Activated CD4-positive, alpha-beta T cell treated with anti-CD3 and anti-CD28 coated beads for 36 hours (primary cell): ENCODE measurements at places on chromosomes 1 and 21. TPM values are rescaled to one million over a fixed set of nuclear protein-coding genes. Genes with fewer than 3 reads are reported as not detected.

CASZ1 gene
- total RNA-seq = 3.7 TPM

PCP4 gene
- total RNA-seq = not detected

NOL9 gene
- total RNA-seq = 37.4 TPM

MRPL24 gene
- total RNA-seq = 81.9 TPM

MROH9 gene
- total RNA-seq = not detected

CSF3R gene
- 0.33 TPM for total RNA-seq

SIPA1L2 gene
- total RNA-seq = 3.7 TPM

RGS13 gene
- not detected for total RNA-seq

GPR89B gene
- total RNA-seq = 21.1 TPM

ARTN gene
- total RNA-seq = 0.48 TPM

ARHGAP30 gene
- total RNA-seq = 125 TPM

GUCA2B gene
- not detected for total RNA-seq

AMY2A gene
- total RNA-seq = not detected

CD53 gene
- 244 TPM for total RNA-seq

FOXD2 gene
- total RNA-seq = 0.07 TPM

TMEM52 gene
- total RNA-seq = 0.88 TPM

RAD54L gene
- total RNA-seq = 64.2 TPM

SARS1 gene
- total RNA-seq = 224 TPM

GNG4 gene
- total RNA-seq = 0.98 TPM

UMODL1 gene
- not detected for total RNA-seq

L1TD1 gene
- 0.09 TPM for total RNA-seq

TTLL10 gene
- not detected for total RNA-seq

TAGLN2 gene
- total RNA-seq = 495 TPM

AMY1A gene
- total RNA-seq = not detected

CALML6 gene
- total RNA-seq = 0.81 TPM

LY9 gene
- 11.0 TPM for total RNA-seq

COPA gene
- 125 TPM for total RNA-seq

TOMM40L gene
- 12.3 TPM for total RNA-seq

MEX3A gene
- 0.48 TPM for total RNA-seq

TNFRSF25 gene
- total RNA-seq = 57.3 TPM

GJA9 gene
- not detected for total RNA-seq

OR2T11 gene
- total RNA-seq = not detected

LCE1F gene
- not detected for total RNA-seq

KRTAP10-1 gene
- not detected for total RNA-seq

KRTAP12-2 gene
- total RNA-seq = not detected

CRP gene
- total RNA-seq = not detected

FCRL5 gene
- total RNA-seq = not detected

IFFO2 gene
- 48.3 TPM for total RNA-seq

KPRP gene
- total RNA-seq = not detected

SPRR3 gene
- not detected for total RNA-seq

RXFP4 gene
- not detected for total RNA-seq

CHI3L1 gene
- 0.18 TPM for total RNA-seq

FLG gene
- total RNA-seq = not detected

OR14K1 gene
- total RNA-seq = not detected

BSND gene
- total RNA-seq = not detected

RBM11 gene
- 5.1 TPM for total RNA-seq

GPR37L1 gene
- total RNA-seq = not detected

SEMA6C gene
- total RNA-seq = 3.5 TPM

KCNE2 gene
- not detected for total RNA-seq
